ENCODE measurements at places on chromosomes 2 and 18.

DNA sequence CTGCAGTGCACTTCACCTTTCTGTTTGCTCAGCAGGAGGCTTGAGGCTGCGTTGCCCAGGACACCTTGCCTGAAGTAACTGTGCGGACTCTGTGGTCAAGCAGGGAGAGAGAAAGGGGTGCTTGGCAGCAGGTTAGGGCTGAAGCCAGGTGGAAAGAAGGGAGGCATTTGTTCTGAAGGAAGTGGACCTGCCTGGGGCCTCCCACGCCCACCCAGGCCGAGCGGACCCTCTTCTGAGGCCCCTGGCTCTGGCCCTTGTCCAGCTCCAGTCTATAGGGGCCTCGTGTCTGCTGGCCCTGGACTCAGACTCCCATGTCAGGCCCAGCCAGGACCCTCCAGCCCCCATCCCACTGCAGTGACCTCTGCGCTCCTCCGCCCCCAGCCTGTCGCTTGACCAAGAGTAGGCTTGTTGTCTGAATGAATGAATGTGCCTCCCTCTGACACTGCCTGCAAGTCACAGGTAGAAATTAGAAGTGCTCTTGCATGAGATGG lies 2.5 kb downstream of the SNED1 start:
- DNase-seq: peak; percentile 23

DNA sequence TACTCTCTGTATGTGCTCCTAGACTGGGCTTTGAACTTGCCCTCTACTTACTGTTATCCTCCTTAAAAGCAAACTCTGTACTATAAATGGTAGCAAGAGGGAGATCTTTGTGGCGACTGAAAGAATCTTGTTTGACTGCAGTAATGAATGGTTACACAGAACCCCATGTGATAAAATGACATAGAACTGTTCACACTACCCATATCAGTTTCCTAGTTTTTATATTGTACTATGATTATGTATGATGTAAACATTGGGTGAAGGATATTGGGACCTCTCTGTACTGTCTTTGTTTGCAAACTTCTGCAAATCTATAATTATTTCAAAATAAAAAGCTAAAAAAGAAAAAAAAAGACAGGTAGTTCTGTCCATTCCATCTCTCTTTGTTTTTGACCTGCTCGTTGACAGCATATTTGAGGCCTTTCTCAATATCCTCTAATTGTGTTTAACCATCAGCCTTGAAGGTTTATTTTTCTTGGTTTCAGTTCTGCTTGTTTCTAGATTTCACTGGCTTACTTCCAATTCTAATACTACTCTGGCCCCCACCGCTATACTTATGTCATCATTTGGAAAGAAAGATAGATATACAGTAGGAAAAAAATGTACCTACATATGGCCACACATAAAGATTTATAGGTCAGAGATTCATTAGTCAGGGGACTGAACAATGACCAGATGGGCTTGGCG lies 79.2 kb upstream of the MYO3B start:
- DNase-seq: no peak

DNA sequence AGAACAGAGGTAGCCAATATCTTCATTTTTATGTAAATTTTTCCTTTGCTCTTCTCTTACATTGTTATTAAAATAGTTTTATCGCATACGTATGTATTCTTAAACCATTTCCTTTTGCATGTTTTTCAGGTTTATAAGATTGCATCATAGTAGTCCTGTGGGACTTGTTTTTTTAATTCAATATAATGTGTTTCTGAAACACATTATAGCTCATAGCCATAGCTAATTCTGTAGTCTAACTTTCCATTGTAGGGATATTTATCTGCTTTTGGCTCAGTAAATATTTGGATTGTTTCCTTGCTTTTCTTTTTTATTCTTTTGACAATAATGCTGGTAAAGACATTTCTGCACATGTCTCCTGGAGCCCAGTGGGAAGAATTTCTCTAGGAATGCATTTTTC lies 484.3 kb downstream of the PTPRM start:
- DNase-seq: no peak

DNA sequence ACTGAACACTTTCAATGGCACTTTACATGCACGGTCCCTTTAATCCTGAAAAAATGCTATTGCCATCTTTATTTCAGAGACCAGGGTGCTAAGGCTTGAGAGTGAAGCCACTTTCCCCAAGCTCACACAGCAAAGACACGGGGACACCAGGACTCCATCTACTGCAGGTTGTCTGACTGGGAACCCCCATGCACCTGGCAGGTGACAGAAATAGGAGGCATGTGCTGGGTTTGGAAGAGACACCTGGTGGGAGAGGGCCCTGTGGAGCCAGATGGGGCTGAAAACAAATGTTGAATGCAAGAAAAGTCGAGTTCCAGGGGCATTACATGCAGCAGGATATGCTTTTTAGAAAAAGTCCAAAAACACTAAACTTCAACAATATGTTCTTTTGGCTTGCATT lies 5.2 kb upstream of the EHD3 start:
- no peak for DNase-seq

GRCh38 chr2:20207051-20207450 lies 17.9 kb downstream of the SDC1 start:
- no peak for DNase-seq

GRCh38 chr18:61323951-61324350 lies 9.3 kb upstream of the CDH20 start:
- DNase-seq: no peak

- DNase-seq: no peak
Measured at GRCh38 chr2:66030553-66030952, 404.4 kb upstream of the MEIS1 start.

DNA sequence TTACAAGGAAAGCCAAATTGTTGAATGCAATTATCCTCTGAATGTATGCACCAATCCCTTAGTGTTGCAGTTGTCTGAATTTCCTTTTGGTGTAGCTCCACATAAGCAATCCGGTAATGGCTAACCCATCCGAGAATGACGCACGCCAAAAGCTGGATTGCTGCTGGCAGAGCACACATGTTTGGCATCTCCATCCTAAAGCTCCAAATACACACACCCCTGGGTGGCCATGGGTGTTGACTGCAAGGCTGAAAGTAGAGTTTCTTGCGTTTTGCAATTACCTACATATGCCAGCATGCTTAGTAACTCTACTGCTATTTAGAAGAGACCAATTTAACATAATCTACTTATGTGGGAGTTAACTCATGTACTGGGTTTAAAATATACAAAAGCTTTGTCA lies 53.1 kb downstream of the KCTD1 start:
- DNase-seq: no peak

DNA sequence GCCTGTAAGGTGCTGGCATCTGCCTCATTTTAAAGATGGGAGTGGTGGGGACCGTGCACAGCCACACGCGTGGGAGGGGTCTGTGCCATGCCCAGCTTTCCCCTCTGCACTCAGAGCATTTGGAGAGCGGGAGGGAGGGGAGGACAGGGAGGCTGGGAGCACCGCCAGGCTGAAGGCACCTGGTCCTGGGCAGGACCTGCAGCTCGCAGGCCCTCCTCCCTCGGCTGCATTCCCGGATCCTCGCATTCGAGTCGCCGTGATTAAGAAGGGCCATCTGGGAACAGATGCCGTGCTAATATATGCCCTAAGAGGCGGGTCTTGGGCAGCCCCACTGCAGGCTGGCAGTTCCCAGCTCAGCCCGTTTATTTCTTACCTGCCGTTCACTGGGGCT lies 84.0 kb downstream of the PTGR3 start:
- DNase-seq: no peak

- DNase-seq: no peak
Measured at GRCh38 chr2:5701266-5701665, 9.1 kb downstream of the SOX11 start.

GRCh38 chr2:66940080-66940479 lies 457.1 kb upstream of the ETAA1 start:
- DNase-seq: no peak

- no peak for DNase-seq
Measured at GRCh38 chr2:219474285-219475060, 24.2 kb upstream of the GMPPA start.

DNA sequence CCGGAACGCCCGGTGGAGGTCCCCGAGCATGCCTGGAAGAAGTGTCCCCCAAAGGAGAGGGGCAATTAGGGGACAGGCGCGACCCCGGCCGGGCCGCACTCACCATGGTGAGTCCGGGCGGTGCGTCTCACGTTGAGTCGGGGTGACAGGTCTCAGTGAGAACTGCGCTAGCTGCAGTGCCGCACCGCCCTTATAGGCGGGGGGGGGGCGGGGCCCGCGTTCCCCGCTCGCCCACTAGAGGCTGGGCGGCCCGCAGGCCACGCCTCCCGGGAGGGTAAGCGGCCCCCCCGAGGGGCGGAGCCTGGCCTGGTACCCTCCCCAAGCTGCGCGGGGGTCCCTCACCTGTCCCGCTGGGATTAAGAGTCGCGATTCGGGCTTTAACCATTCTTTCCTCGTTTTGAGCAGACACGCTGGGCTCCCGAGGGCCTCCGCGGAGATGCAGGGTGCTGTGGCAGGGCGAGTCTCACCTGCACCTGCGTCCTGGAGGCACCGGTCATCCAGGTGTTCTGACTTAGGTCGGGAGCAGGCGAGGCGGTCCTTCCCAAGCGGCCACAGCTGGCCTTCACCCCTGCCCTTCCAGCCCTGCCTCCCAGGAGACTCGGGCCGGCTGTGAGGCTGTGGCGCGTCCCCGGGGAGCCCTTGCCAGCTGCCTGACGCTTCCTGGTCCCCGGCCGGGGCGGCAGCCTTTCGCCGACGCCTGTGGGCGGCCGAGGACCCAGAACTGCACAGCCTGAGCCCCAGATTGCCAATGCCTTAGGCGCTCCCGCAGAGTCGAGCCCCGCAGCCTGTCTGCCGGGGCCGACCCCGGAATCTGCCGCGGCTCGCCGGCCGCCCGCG lies at the start of gene TUBA4A:
Gene TUBA4A (minus strand): TSS at position 166 of the 837 bp plus-strand sequence. CDS start 60 bp downstream, at position 106.
- peak; percentile 89 for DNase-seq

- no peak for DNase-seq
Measured at GRCh38 chr2:5915881-5916310, 223.7 kb downstream of the SOX11 start.

- peak; percentile 31 for DNase-seq
Measured at GRCh38 chr18:24659827-24660720, 199.6 kb downstream of the HRH4 start.

GRCh38 chr2:20852139-20852538 lies 29.2 kb upstream of the LDAH start:
- no peak for DNase-seq

DNA sequence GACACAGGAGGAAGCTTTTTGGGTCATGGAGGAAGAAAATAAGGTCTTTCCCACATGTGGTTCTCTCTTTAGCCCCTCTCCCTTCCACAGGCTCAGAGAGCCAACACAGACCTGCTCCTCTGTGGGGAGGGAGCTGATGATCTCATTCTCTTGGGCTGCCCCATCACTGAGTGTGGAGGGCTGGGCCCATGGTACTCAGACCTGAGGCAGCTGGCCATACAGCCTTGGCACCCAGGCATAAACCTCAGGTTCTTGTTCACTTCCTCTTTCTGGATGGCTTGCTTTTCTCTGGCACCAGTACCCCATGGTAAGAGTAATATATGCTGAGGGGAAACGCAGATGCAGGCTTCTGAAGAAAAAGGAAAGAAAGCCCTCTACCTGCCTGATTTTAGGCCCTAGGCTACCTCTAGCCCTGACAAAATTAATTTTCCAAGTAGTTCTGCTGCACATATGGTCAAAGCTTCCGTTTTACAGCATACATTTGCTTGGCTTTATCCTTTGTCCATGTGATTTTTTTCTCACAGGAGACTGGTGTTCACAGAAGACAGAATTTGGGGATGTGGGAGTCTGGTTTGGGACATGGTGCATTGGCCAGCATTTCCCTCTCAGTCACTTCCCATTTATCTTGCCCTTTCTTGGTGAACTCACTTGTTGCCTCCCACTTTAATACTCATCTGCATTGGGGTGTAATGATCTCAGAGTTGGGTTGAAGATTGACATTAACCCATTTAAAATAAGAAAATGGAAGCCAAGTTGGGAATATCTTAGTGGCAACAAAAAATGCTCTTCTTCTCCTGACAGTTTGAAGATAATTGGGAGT lies 11.1 kb downstream of the DHRS9 start:
- DNase-seq: no peak

GRCh38 chr18:44920441-44920840 lies 239.8 kb downstream of the SETBP1 start:
- no peak for DNase-seq

- DNase-seq: no peak
Measured at GRCh38 chr2:61091485-61091884, 25.8 kb downstream of the SANBR start.

DNA sequence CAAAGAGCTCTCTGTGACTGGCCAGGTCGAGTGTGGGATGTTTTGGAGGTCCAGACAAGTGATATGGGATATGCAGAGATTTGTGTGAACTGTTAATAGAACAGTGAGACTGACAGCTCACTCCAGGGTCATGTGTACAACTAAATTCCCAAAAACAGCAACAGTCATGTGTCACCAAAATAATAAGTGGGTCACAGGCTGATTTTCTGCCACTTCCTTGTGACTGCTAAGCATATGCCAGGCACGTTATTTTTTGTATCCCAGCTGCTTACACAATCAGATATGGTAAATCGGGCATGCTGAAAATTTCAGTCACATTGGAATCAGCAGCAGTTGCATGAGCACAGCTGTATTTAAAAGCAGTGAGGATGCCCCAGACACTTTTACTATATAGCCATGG lies 198.7 kb downstream of the PTGR3 start:
- DNase-seq: no peak

DNA sequence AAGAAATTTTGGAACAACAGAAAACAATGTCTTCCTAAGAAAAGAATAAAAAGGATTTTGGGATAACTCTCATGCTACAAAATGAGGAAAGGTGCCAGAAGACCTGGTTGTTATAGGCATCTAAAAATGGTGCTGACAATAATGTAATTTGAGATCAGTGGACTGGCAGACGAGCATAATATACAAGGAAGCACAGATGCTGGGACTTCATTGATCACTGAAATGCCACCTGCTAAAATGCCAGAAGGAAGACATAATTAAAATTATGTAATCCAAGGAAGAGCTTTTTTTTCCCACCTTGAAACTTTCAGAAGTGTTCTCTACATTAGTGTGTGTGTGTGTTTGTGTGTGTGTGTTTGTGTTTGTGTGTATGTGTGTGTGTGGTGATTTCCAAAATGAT lies 535.9 kb downstream of the XIRP2 start:
- no peak for DNase-seq

DNA sequence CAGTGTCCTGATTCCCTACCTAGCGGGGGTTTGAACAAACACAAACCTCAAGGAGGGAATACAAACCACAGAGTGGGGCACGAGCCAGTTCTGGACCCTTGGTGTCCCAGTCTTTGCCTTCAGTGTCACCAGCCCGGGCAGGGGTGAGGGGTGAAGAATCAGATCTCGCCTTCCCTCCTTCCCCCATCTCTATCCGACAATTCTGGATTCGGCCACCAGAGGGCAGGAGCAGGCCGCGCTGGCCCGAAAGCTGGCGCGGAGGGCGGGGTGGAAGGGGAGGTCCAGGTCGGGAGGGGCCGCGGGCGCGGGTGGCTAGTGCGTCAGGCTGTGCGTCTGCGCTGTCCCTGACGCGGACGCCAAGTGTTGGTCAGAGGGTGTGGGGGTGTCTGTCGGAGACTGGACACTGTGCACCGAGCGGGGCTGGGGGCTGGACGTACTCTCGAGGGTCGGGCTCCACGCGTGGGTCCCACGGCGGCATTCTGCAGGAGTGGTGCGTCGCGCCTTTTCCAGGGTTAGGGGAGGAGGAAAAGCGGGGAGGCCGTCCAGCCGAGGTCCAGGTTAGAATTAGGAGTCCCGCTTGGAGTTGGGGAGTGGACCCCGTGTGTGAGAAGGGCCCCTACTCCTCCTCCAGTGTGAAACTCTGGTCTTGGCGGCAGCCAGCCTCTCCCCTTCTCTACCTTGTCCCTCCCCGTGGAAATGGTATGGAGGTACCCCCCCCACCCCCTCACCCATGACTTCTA lies 2.9 kb upstream of the CRYBA2 start:
- peak; percentile 86 for DNase-seq

GRCh38 chr2:220493871-220494525 lies 866.6 kb downstream of the SLC4A3 start:
- no peak for DNase-seq

- no peak for DNase-seq
Measured at GRCh38 chr18:58223717-58224424, 179.8 kb downstream of the NEDD4L start.
